Stimulated activated CD4-positive, alpha-beta T cell treated with anti-CD3 and anti-CD28 coated beads, TNF-alpha, amount 100 ng/mL, for 4 hours (primary cell): ENCODE measurements at places on chromosomes 1 and 21.

GRCh38 chr1:116861137-116861536 is 48.6 kb upstream of the PTGFRN start:
- no peak for DNase-seq

- no peak for DNase-seq
Observed at GRCh38 chr1:185139246-185139645, 17.5 kb downstream of the TRMT1L start.

DNA sequence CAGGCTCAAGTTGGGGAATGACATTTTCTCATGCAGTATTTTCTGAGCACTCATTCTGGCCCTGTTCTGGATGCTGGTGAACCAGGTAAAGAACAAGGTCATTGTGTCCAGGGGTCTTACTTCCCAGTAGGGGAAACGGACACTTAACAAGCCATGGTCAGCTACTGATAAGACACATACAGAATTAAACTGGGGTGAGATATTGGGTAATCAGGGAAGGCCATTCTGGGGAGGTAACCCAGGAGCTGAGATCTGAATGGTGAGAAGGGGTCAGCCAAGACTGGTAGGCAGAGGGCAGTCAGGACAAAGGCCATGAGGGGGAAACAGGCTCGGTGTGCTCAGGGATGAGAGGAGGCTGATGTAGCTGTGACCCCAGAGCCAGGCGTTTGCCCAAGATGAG is 45.8 kb downstream of the RPS6KA1 start:
- no peak for DNase-seq

GRCh38 chr1:247110627-247111258 is 6.6 kb upstream of the ZNF669 start:
- DNase-seq = peak; percentile 26

- DNase-seq = no peak
Observed at GRCh38 chr1:198943484-198944187, 304.8 kb downstream of the PTPRC start.

GRCh38 chr21:14239281-14239680 is 23.3 kb downstream of the RBM11 start:
- no peak for DNase-seq

DNA sequence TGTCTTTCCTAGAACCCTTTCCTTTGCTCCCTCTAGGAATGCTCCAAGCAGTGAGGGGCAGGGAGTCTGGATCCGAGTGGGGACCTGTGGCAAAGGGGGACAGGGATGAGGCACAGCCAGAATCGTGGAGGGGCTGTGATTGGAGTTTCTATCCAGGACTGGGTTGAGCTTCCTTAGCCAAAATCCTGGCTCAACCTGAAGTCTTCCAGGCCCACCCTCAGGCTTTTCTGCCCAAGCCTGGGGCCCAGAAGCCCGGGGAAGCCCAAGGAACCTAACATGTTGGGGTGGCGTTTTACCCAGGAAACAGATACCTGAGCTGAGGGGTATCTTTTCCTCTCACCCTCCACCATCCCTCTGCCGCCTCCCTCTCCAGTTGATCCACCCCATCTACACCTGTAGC is 5.4 kb downstream of the MYOG start:
- DNase-seq = no peak
